ENCODE measurements at places on chromosomes 16 and 17.

- DNase-seq = no peak
Measured at GRCh38 chr17:37545486-37545885, 55.8 kb downstream of the DUSP14 start.

GRCh38 chr16:85857406-85857805 lies 41.6 kb upstream of the IRF8 start:
- no peak for DNase-seq

GRCh38 chr16:57503366-57503765 lies 17.1 kb upstream of the DOK4 start:
- no peak for DNase-seq

DNA sequence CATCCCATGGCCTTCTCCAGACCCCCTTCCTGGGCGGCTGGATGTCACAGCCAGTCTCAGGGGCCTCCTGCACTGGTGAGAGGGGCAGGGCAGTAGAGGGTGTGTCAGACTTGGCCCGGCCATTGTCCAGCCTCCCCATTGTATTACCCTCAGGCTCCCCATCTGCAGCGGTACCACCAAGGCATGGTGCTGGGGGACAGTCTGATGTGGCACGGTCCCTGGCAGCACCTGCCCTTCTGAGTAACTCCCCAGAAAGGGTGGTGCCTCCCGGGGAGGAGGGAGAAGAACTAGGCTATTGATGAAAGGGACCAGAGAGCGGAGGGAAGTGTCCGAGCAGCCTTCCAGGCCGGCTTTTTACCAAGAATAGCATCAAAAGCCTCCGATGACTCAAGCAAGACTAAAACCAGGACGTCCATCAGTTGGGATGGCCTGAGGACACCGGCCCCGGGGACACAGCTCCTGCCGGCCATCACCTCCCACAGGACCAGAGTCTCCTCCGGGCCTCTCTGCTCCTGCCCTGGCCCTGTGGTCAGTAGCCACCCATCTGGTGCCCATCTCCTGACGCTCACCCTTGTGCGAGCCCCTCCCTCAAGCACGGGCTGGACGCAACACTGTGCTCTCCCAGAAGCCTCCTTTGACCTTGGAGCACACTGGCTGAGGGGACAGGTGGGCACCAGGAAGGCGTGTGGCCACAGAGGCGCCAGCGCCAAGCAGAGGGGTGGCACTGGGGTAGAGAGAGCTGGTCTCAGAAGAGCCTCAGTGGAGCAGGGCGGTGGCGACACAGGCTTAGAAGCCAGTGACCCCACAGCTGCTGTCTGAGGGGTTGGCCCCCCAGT lies 5.8 kb upstream of the CPNE7 start:
- DNase-seq = no peak

DNA sequence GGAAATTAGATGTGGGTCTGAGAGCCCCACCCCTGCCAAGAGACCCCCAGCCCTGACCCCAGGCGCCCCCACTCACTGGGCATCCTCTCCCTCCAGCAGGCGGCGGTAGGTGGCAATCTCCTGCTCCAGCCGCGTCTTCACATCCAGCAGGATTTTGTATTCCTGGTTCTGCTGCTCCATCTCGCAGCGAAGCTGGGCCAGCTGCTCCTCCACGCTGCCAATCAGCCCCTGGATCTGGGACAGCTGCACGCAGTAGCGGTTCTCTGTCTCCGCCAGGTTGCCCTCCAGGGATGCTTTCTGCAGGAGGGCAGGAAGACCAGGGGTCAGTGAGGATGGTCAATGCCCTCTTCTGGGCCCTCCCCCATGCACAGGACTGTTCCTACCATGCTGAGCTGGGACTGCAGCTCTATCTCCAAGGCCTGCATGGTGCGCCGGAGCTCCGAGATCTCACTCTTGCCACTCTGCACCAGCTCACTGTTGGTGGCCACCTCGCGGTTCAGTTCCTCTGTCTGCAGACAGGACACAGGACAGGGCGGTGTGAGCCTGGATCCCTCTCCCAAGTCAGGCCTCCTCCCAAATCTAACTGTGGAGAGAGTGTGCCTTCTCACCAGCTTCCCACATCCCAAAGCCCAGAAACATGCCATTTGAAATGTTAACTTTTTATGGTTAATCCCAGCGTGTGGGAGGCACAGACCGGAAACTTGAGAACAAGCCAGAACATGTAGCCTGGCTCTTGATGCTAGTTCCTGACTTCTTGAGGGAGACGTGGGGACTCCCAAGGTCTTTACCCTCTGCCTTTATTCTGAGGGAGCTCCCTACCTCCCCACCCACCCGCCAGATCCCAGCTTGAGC lies 3.6 kb downstream of the KRT17 start:
- DNase-seq = no peak

DNA sequence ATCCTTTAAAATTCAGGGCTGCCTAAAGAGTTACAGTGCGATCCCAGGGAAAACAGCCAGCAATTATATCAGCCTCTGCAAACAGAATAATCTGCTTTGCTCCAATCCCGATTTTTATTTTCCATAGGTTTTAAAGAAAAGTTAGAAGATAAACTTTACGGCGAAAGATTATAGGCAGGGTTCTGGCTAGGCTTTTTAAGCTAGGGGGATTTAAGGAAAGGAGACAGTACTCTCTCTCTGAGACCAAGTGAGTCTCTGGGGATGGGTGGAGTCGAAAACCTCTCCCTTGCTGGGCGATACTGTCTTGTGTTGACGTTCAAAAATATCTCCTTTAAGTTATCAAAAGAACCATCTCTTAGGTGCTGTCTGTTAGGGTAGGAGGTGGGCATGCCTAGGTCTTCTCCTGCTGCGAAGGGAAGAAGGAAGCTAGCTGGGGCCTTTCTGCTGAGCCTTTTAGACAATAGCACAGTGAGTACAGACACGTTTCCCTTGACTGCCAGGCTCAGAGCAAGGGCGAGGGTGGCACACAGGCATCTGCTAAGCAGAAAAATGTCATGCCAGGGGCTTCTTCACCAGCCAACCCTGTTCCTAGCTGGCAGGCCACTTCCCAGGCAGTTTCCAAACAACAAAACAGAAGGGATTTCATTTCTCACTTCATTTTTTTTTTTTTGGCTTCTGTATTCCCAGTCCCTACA lies 167.9 kb upstream of the MAF start:
- no peak for DNase-seq

- DNase-seq = no peak
Measured at GRCh38 chr16:3646348-3646920, 8.1 kb upstream of the DNASE1 start.

DNA sequence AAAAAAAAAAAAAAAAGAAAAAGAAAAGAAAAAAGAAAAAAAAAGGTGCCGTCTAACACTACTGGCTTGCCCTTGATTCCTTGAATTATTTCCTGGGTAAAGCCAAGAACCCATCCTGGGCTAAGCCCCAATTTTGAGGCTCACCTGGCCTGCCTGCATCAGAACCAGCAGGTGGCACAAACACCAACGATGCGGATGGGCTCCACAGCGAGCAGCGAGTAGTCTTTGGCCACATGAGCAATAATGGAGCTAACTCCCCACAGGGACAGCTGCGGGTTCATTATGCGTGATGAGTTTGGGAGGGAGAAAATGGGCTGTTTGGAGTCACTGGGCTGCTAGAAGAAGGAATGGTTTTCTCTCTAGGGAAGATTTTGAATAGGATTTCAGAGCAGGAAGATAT lies 91.1 kb downstream of the ASIC2 start:
- no peak for DNase-seq

GRCh38 chr17:9994761-9995160 lies 89.7 kb upstream of the RCVRN start:
- no peak for DNase-seq
